ENCODE measurements at places on chromosomes 1 and 21. TPM values are rescaled to one million over a fixed set of nuclear protein-coding genes. Genes with fewer than 3 reads are reported as not detected.

Gene BARHL2
- not detected for total RNA-seq

Gene C1orf53
- total RNA-seq: 0.55 TPM

Gene NRIP1
- 13.2 TPM for total RNA-seq

Gene VHLL
- not detected for total RNA-seq

Gene FTCD
- not detected for total RNA-seq

Measured in activated CD8-positive, alpha-beta memory T cell treated with anti-CD3 and anti-CD28 coated beads, Interleukin-2, amount 10 ng/mL, durations not matched to agents 7 days and 5 days (primary cell).